ENCODE measurements at places on chromosomes 5 and 9.

GRCh38 chr5:51242456-51242855 is 140.8 kb upstream of the ISL1 start:
- DNase-seq, result no peak

DNA sequence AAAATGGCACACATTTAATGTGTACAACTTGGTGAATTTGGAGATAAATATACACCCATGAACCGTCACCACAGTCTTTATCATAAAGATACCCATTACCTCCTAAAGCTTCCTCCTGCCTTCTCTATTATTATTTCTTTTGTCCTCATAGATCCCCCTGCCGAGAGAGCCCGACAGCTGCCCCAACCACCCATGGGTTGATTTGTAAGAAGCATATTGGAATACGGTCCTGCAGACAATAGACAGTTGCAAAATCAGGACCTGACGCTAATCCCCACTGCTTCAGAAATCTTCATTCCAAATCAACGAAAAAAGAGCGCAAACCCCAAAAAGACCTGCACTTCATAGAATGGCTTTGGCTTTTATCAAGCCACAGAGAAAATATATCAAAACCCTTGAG is 697.5 kb downstream of the SEMA5A start:
- no peak for DNase-seq

DNA sequence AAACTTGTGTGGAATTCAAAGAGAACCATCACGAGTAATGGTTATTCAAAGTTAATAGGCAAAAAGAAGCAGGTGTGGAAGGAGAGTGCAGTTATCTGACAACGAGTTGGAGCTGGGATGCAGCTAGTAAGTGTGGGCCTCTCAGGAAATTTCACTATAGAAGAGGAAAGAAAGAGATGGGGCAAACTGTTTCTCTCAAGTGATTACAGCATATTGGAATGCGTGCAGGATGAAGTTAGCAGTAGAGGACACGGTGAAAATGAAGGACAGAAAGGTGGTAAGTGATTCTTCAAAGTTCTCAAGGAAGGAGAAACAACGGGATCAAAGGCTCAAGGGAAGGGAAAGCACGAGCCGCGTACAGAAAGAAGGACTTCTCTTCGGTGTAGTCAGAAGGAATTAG is 84.0 kb downstream of the ADAMTS12 start:
- DNase-seq, result no peak

- DNase-seq, result peak; percentile 60
These were observed 681 bp downstream of the FNIP1 start for GRCh38 chr5:131795879-131796792.

DNA sequence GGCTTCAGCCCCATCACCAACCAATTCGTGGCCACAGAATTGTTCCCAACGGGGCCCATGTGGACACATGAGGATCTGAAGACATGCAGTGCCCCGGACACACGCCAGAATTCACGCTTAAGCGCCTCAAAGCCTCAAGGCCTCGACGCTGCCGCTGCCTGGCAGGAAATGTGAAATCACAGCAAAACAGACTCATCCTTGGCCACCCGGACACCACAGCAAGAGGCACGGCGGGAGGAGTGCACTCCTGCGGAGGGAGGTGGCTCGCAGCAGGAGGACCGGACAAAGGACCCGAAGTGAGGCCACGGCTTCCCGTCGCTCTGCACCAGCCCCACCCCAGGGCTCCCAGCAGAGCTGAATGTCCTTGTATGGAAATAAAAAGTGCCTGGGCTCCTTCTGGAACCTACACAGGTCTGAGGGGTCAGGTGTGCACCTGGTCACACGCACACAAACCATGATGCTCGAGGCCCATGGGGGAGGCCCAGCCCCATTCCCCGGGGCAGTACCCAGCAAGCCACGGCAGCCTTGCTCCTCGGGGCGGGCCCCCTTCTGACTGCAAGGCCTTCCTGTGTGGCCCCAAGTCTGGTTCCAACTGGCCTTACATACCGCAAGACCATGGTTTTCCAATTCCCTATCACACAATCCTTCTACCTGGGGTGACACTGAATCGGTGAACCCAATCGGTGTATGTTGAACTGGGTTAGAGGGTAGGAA is 10.0 kb downstream of the SEC16A start:
- DNase-seq, result no peak

- no peak for DNase-seq
These were observed 15.7 kb downstream of the FER start for GRCh38 chr5:108763222-108763916.

GRCh38 chr9:23326597-23326996 is 499.4 kb downstream of the ELAVL2 start:
- no peak for DNase-seq
